ENCODE measurements at places on chromosomes 11 and 22.

DNA sequence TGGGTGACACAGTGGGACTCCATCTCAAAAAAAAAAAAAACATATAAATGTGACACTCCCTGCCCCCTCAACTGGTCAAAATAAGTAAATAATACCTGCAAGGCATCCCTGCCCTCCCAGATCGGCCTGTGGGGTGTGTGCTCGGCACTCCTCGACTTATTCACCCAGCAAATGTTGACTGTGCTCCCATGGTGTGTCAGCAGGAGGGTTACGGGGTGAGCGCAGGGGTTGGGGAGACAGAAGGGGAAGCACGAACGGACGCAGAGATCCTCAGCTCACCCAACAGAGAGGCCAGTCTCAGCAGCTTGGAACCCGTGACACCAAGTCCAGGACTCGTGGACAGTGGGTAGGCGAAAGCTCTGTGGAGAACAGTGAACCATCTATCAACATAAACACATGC is 1.6 kb upstream of the ADM2 start:
- ATAC-seq, result no peak

- no peak for ATAC-seq
Measured at GRCh38 chr22:36736701-36737320, 33.3 kb upstream of the CACNG2 start.

DNA sequence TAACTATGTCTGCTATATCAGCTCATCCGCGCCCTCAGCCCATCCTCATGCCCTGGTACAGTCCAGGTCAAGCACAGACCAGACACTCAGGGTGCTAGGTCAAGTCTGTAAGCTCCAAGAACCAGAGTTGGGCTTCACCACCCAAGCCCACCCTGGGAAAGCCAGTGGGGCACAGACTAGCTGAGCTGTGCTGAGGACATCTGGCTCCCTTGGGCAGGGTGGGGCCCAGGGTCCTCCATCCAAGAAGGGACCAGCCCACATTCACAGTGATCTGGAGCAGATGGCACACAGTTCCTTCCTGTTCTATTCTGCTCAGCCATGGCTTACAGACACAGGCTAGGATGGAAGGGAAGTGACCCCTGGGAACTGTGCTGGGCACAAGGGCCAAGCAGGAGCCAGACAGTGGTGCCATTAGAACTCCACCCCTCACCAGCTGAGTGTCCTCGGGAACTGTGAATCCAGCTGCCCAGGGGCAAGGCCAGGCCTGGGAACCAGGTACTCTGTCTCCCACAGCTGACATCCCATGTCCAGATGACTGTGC is 9.1 kb downstream of the P2RY6 start:
- no peak for ATAC-seq

- no peak for ATAC-seq
Measured at GRCh38 chr11:84541731-84542340, 1085.3 kb downstream of the DLG2 start.

- no peak for ATAC-seq
Measured at GRCh38 chr11:96328395-96329010, 14.5 kb downstream of the MAML2 start.

- peak; percentile 77 for ATAC-seq
Measured at GRCh38 chr22:38218661-38219622, 17.1 kb downstream of the MAFF start.

GRCh38 chr22:42322562-42322926 is 52.1 kb upstream of the TCF20 start:
- ATAC-seq, result peak; percentile 38

DNA sequence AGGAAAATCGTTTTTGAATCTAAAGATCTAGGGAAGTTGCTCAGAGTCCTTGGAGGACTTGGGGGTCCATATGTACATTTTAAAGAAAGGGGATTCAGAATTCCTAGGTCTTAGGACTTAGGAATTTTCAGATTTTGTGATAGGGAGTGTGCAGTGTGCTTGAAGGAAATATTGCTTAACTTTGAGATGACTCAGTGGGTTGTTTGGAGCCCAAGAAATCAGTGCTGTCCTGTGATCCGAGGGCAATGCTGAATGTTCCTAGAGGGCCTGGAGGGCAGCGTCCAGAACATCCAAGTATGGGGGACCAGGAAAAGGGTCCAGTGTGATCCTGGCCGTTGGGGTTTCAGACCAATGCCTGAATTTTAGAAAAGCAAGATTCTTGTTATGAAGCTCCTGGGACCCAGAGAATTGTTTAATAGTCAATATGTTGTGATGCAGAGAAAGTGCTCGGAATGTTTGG is 3.1 kb upstream of the IGF2 start:
- no peak for ATAC-seq

DNA sequence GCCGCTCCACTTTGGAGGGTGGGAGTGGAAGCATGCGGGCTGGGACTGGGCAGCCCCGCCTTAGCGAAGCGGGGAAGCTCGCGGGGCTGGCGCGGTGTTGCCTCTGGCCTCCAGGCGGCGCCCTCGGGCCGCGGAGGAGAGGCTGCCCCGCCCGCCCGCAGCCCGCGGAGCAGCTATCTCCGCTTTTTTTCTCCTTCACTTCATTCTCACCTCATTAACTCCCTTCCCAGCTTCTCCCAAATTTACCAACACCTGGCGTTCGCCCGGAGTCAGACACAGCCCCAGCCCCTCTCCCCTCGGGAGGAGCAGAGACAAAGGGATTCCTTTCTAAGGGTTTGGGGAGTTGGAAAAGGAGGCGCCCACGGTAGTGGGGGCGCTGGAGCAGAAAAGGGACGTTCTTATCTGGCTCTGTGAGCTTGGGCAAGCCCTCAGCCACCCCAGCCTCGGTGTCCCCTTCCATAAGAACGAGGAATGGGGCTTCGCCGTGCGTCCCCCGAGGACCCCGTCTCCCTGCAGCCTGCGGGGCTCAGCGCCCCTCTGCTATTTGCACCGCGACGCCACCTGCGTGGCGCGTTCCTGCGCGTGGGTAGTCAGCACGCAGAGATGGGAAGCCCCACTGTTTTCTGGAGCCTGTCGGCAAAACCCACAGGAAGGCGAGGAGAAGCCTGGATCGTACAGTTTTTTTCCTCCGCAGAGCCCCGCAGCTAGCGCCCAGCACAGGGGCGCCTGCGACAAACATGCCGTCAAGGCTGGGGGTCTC is 1.5 kb upstream of the WNT11 start:
- peak; percentile 75 for ATAC-seq

GRCh38 chr22:43720716-43721115 is 91.4 kb downstream of the EFCAB6 start:
- ATAC-seq, result no peak

DNA sequence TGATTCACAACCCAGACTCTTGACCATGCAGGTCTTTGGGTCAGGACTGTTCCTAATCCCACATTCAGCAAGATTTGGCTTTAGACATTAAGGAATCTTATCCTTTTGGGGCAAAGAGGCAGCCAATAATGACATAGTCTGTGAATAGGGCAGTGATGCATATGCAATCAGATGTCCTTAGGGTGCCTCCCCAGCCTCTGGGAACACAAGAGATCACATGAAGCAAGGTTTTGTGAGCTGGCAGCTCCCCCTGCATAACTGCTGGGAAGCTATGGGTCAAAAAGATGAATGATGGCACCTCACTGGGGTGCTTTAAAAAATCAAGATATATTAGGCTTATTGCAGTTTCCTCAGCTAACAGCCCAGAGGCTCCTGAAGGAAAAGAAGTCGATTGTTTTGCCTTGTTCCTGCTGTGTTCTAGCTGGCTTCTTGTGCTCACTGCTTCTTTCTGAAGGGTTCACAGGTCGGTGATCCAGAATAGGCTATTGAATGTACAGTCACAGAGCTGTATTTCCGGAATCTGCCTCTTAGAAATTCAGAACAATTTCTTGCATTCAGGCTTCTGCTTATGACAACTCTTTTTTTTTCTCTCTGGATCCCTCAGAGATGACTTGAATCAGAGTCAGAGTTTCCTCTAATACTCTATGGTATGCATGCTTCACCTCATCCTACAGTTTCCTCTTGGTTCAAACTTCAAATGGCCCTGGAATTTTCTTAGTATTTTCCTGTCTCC is 31.7 kb downstream of the INSC start:
- no peak for ATAC-seq

- no peak for ATAC-seq
Measured at GRCh38 chr22:35443338-35443737, 43.4 kb downstream of the MCM5 start.

DNA sequence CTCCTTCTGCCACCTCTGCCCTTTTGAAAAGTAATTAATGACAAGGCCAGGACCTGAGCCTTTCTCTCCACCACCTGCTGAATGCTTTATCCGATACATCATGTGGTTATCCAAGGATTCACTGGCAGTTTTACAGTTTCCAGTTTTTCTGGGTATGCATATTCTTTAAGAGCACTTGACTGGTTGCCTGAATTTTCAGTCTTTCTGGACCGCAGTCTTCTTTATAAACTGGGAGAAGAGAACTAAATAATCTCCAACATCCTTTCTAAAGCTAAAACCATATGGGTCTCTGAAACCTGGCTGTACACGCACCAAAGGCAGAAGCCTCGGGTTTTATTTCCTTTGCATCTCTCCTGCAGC is 65.1 kb downstream of the BTG4 start:
- ATAC-seq, result no peak

DNA sequence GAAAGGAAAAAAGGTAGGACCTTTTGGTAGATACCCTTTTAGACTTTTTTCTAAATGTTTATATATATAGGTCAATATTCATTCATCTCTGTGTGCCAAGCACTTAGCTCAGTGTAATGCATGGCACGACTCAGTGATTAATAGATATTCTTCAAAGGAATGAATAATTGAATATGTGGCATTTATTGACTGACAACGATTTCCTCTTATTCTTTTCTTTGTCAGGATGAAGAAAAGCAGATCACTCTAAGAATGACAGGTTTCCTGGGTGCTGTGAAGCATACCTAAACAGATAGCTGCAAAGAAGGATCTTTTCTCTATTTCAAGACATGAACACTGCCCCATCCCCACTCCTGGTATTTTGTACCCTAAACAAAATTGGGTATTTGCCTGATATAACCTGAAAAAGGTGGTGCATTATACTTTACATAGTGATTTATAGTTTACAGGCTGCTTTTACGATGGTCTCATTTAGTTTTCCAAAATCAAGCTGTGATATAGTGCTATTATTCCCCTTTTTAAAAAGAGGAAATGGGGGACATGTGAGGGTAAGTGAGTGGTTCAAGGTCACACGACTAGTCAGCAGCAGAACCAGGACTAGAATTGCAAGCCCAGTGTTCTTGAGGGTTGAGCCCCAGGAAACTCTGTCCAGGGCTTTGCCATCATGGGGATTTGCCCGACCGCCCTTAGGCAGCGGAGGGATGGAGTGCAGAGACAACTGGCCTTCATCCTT is 32.9 kb upstream of the CLMP start:
- ATAC-seq, result no peak

- peak; percentile 54 for ATAC-seq
Measured at GRCh38 chr11:61116426-61117167, 14.3 kb downstream of the CD5 start.

DNA sequence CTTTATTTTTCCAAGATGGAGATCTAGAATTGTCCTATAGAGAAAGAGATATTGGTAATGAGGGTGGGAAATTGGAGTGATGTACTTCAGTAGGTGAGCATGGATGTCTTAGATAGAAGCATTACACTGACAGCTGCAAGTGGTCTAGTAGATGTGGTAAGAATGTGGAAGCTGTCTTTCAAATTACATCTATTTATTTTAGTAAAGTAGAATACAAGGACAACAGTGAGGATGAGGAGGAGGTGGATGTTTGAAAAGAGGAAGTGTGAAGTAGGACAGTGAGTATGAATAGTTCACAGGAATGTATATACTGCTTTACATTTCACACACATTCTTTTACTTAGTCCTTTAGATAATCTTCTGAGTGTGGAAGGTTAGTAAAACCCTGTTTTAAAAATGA is 64.2 kb downstream of the HIPK3 start:
- no peak for ATAC-seq

GRCh38 chr11:106493751-106494150 is 416.3 kb downstream of the AASDHPPT start:
- no peak for ATAC-seq

- ATAC-seq, result no peak
Measured at GRCh38 chr11:15186146-15186545, 71.4 kb downstream of the INSC start.

DNA sequence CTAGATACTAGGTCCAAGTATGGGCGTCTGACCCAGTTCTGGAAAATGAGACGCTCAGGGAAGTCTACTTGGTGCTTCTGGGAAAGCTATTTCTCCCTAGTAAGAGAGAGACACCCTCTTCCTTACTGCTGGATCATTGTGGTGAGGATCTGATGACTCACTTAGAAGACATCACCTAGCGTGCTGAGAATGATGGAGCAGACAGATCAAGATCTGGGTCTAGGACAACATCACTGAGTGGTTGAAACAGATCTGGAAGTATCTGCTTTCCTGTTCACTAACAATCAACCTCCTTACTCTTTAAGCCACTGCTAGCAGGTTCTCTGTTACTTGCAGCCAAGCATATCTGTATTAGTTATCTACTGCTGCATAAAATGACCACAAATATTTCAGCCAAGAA is 38.3 kb upstream of the HMGXB4 start:
- no peak for ATAC-seq

DNA sequence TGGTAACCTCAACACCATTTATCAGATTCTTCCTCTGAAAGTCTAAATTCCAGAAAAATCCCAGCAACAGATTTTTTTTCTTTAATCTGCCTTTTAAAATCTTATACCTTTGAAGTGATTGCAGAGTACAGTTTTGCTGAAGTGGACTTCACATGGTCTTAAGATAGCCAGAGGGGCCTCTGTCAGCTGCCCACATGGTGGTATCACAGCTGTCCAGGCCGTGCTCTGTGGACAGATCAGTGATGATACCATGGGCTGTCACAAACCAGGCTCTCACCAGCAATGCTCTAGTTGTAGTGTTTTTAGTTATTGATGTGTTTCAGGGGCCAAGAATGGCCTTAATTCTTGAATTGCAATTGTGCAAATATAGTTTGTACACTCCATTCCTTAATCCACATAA is 44.0 kb downstream of the PARVA start:
- no peak for ATAC-seq

GRCh38 chr11:3177931-3178330 is 12.8 kb upstream of the OSBPL5 start:
- no peak for ATAC-seq

GRCh38 chr11:112525844-112526590 is 265.4 kb upstream of the PLET1 start:
- no peak for ATAC-seq

DNA sequence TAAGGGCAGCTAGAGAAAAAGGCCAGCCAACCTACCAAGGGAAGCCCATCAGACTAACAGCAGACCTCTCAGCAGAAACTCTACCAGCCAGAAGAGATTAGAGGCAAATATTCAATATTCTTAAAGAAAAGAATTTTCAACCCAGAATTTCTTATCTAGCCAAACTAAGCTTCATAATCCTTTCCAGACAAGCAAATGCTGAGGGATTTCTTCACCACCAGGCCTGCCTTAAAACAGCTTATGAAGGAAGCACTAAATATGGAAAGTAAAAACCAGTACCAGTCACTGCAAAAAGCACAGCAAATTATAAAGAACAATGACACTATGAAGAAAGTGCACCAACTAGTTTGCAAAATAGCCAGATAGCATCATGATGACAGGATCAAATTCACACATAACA is 30.6 kb upstream of the CASP12 start:
- no peak for ATAC-seq
